ENCODE measurements at places on chromosomes 5 and 9.

- DNase-seq = no peak
Observed at GRCh38 chr5:5483880-5484598, 61.6 kb downstream of the ICE1 start.

DNA sequence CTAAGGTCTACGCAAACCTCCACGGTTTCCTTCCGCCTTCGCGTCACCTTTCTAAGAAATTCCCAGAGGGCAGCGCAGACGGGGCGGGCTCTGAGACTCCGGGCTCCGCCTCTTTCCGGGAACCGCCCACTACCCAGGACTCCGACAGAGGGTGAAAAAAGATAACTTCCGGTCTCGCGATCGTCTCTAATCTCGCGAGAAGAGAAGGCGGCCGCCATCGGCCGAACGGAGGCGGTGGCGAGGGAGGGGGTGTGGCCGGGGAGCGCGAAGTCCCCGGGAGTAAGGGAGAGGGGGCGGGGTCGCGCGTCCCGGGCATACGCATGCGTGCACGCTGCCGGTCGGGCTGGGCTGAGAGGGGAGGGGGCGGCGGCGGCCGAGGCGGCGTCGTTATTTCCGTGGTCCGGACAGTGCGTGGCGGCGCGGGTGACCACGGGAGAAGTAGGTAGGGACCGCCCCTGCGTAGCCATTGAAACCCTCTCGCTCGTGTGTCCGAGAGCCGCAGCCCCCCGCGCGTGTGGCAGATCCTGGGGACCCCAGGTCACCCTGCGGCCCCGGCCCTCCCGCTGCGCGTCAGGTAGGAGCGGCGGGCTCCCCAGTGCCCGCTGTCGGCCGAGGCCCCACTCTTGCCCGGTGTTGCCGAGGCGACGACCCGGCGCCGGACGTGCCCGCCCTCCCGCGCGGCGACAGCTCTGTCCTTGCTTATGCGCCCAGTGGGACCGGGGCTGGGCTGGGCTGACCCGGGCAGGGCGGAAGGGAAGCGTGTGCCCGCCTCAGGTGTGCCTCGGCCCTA lies at the start of gene NAA35:
TSS of gene NAA35 (plus strand) at position 315 of the 790 bp plus-strand sequence. CDS start 1,014 bp downstream, outside the sequence.
- peak; percentile 99 for DNase-seq

GRCh38 chr5:91384671-91385430 lies 1.7 kb upstream of the ARRDC3 start:
- no peak for DNase-seq

- no peak for DNase-seq
Observed at GRCh38 chr9:23798325-23798724, 27.7 kb downstream of the ELAVL2 start.
